ENCODE measurements at places on chromosomes 5 and 9.

DNA sequence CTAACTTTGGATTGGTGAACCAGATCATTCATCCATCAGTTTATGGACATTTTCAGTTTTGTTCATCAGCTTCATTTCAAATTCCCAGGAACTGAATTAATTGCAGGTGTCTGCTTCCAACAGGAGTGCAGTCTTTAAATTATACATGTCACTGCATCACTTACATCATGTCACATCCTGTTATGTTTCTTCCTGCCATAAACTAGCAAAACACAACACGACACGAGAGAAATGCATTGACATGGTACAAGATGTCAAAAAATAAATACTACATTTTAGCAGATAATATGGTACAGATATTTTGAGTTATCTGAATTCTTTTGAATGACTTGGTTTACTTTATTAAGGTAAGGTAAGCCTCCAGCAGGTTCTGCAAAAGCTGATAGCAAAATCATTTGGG lies 415.5 kb downstream of the NR2F1-AS1 start:
- DNase-seq = no peak

DNA sequence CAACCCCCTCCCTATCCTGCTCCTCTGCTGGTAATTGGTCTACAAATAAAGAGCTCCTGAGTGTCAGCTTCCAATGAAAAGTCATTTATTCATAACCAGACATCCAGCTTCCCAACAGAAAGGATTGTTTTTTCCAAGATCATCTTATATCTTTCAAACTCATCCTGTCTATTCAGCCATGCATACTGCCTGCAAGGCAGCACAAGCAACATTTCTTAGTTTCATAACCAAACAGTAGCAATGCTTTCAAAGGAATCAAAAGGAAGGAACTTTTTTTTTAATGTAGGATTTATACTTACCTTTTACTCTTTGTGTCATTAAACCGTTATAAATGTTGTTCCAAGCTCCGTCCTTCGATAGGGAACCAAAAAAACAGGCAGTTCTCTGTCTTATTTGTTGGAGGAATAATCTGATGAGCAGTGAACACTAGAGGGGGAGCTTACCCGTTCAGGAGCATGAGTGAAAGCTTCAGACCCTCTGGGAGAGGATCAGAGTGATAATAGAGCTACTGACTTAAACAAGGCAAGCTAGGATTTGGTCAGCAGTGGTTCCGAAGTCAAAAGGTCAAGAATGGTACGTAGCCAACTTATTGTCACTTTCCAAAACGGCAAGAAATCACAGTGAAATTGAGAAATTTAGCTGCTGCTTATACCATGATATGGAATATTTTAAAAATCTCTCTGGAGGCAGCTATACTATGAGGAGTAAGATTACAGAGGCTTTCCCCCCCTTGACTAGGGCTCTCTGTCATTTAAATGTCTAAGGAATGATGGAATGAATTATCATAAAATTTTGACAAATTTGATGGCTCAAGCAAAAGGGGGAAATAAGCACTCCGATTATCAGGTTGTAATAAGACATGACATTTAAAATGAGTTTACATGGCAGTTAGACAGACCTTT lies 892.9 kb downstream of the NR2F1-AS1 start:
- peak; percentile 60 for DNase-seq

DNA sequence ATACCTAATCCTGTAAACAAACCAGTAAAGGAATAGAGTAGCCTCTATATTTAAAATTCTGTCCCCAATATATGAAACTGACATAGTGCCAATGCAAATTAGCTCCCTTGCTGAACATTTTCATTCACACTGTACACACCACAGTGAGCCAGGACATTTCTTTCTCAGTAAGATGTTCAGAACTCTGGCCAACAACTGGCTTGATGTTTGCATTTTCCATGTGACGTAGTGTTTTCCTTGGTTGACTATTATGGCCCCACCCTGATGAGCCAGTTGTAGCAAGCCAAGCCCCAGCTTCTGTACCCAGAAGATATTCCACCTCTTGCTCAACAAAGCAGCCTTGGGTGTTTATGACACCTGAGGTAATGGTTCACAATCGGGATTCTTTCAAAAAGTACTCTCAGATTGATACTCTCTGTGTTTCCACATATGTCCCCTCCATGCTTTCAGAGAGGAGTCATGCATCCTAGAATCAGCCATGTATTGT lies 17.7 kb upstream of the ANXA1 start:
- DNase-seq = no peak

DNA sequence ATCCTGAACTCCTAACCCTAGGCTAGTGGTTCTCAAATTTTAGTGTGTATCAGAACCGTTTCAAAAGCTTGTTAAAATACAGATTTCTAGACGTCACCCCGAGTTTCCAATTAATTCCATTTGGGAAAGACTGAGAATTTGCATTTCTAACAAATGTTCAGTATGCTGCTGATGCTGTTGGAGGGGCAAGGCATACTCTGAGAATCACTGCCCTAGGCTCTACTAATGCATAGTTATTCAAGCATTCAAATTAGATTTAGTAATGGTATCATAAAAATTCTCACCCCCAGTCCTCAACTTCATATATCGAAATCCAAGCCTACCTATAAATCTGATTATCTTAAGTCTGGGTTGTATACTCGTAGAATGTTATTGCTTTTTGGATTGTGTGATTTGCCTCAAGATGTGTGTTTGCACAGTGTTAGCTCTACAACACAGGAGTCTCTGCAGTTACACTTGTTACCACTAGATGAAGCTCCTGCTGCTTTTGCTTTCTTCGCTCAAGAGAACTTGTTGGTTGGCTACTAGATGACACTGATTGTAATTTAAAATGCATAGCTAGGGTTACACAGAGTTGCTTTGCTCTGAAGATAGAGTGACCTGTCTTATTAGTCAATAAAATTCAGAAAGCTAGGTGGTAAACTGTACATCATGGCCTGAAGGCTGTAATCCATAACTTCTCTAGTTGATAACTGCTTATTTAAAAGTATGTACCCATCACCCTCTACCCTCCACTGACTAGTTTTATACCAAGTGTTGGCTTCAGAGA lies 7.5 kb upstream of the ERAP2 start:
- peak; percentile 64 for DNase-seq

- DNase-seq = peak; percentile 62
Observed at GRCh38 chr5:60287174-60287771, 393.7 kb upstream of the PDE4D start.

- DNase-seq = peak; percentile 98
Observed at GRCh38 chr5:111953351-111954127, 196.5 kb upstream of the NREP start.

GRCh38 chr5:114054594-114054993 lies 307.3 kb upstream of the KCNN2 start:
- no peak for DNase-seq

DNA sequence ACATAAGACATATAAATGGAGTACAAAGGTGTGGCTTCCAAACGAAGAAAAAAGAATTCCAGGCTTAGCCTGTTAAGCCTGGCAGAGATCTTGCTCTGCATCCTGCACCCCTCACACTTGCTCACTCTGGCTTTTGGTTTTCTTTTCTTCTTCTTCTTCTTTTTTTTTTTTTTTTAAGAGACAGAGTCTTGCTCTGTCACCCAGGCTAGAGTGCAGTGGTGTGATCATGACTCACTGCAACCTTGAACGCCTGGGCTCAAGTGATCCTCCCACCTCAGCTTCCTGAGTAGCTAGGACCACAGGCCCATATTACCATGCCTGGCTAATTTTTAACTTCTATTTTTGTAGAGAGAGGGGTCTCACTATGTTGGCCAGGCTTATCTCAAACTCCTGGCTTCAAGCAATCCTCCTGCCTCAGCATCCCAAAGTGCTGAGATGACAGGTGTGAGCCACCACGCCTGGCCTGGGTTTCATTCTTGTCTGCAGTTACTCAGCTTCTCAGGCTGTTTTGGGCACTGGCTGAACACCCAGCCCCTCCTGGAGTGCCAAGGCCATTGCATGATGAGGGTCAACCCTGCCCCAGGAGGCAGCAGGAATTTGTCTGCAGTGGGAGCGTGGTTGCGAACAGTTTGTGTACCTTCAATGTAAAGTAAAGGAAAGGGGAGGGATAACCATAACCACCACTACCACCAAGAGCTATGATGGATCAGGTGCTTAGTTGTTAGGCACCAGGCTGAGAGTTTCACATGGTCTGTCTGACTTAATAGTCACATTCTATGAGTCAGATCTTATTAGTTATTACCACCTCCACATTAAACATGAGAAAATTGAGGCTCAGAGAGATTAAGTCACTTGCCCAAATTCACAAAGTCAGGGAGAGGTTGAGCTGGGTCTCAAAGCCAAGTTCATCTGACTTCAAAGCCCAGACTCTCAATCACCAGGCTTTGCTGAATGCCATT lies 219.2 kb upstream of the PANK3 start:
- DNase-seq = peak; percentile 5

DNA sequence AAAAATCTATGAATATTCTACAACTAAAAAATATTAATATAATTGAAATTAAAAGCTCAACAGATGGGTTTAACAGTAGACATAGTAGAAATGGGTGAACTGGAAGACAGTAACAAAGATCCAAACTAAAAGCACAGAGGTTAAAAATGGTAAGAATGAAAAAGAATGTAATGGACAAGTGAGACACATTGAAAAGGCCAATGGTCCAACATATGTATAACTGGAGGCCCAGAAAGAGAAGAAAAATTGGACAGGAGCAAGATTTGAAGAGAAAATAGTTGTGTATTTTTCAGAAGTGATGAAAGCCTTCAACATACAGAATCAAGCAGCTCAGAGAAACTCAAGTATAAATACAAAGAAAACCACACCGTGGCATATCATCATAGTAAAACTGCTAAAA lies 58.6 kb downstream of the PCDHGC5 start:
- DNase-seq = no peak

DNA sequence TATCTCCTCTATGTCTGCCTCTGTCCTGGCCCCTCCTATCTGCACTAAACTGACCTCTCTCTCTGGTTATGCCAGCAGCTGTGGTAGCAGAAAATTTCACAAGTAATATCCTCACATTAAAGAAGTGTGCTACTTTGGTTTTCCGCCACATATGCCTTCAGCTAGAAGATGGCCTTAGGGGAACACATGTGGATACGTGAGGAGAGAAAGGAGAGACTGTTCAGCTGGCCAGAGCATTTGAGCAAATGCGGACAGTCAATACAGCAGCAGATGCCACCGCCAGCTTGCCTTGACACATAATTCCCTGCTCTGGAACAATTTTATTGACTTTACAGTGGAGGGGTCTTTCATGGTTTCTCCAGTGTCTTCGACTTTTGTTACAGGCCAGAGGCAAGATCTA lies 434.6 kb downstream of the TAF11L14 start:
- no peak for DNase-seq

- DNase-seq = peak; percentile 30
Observed at GRCh38 chr9:13213337-13213736, 66.2 kb downstream of the MPDZ start.

DNA sequence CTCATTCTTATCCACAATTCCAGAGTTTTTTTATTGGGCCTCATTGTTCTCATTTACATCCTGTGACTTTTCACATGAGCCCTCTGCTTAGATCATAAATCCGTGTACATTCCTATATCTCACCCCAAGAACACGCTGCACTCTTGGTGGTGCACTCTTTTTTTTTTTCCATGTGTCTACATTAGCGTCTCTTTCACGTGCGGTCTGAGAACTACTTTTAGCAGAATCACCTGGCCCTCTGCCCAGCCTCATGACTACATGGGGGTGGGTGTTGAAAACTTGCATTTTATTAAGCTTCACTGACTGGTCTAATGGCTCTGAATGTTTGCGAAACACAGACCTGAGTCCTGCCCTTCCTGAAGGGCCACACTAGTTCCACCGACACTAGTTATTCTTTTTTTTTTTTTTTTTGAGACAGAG lies 18.6 kb downstream of the C9orf57 start:
- peak; percentile 64 for DNase-seq

DNA sequence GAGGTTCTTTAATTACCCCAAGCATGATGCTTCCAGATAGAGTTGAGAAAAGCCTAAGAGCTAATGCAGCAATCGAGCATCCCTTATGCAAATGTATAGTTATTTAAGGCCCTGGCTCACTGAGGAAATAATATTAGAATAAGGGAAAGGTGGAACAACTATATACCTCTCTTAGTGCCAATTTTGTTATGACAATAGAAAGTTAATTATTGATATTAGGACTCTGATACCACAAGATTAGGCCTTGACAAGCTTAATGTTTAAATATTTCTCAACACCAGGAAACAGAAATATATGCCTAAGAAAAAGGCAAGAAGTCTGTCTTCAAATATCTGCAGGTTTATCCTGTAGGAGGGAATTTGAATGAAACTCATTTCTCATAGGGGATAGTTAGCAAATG lies 371.0 kb downstream of the PRELID2 start:
- DNase-seq = no peak

DNA sequence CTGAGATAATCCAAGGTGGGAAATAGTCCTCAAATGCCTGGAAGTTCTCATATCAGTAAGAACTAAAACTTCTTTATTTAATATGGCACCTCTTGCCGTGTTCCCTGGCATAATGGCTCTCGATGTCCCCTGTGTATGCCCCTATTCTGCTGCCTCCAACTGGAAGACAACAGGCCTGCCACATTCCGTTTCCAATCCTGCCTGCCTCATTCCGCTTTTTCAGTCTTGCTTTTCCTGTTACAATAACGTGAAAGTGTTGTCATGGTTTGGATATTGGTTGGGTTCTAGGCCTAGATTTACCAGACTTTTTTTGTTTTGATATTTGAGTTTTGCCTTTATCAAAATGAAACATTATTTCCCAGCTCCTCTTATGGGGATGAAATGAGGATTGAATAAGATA lies 98.2 kb downstream of the FOCAD start:
- DNase-seq = no peak

DNA sequence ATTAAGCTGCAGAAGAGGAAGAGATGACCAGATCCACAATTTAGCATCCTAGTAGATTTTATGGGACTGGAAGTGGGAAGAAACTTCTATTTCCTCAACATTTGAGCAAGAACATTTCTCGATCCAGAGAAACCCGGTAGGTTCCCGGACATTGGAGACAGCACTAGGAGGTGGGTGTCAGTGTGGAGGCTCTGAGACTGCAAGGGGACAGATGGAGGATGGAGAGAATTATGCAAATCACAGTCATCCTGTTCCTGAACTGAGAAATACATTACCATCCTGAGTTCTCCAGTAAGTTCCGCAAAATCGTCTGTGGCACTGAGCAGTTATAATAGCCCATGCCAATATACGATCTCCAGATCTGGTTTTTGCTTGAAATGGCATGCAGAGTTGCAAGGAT lies 25.6 kb downstream of the GLDC start:
- no peak for DNase-seq

GRCh38 chr5:95417971-95418370 lies 26.8 kb downstream of the FAM81B start:
- peak; percentile 19 for DNase-seq

DNA sequence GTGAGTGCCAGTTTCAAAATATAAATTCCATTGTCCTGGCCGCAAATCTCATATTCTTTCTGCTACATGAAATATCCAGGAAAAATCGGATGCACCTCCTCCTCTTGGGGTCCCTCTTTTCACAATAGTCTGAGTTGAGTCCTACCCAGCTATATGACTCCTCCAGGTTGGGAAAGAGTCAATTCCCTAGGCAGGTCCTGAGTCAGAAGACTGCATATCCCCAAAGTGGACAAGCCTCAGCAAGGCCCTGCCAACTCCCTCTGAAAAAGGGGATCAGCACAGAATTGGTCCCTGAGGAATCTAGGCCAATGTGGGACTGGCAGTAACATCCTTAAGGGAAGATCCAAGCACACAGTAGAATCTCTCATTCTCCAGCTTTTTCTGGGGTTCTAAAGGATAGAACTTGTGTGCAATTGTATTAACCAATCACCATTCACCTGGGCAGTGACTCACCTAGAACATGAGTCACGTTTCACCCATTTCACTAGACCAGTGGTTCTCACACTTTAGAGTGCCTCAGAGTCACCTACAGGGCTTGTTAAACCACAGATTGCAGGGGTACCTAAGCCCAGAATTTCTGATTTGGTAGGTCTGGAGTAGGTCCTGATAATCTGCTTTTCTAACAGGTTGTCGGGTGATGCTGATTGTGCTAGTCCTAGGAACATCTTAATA lies 44.7 kb upstream of the TMEM215 start:
- DNase-seq = peak; percentile 24

All from fibroblast of skin of back (primary cell).